Stimulated activated CD8-positive, alpha-beta memory T cell treated with anti-CD3 and anti-CD28 coated beads, Interleukin-7, amount 100 ng/mL, for 4 hours (primary cell): ENCODE measurements at places on chromosomes 1 and 21.

- no peak for DNase-seq
These were observed 542.5 kb upstream of the PKN2 start for GRCh38 chr1:88141499-88142074.

DNA sequence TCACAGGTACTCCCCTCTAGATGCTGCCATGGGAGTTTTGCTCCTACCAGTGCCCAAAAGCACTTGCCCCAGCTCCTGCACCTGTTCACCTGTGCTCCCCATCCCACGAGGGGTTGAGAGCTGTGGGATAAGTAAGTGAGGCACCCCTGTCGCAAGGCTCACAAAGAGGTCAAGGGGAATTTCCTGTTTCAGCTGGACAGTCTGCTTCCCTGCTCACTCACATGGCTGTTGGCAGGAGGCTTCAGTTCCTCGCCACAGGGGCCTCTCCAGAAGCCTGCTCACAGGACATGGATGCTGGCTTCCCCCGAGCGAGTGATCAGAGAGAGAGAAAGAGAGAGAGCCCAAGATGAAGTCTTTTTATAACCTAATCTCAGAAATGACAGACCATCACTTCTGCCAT, 8.7 kb upstream of the NCMAP start:
- DNase-seq: no peak

DNA sequence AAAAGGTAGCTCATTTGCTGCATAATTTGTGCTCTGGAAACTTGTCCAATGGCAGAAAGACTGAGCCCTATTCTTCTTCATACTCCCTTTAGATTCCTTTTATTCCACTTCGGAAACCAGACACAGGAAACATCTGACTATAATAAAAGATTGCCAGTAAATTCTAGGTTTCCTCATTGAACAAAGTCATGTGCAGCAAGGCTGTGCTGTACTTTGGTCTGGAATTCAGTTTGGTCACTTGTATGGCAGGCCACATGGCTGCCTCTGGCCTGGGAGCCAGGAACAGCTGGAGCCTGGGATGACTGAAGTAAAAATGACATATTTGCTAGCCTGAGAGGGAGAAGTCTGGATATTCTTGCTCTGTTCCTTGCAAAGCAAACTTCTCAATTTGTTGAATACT, 79.6 kb downstream of the ST3GAL3 start:
- DNase-seq: no peak

DNA sequence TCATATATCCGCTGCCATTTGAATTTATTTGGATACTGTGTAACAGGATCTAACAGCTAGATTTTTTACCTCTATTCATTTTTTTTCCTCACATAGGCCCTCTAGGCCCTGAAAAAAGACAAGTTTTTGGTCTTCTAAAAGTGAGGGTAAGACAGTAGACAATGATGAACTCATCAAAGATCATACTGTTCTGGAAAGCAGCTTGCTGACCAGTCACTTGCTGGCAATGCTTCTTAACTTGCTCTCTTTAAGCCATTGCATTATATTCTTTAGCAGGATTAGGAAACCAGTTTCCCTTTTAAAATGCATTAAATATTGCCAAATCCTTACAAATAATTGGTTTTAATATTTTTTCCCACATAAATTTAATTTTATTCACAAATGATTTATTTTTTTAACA, 65.5 kb downstream of the SYT14 start:
- no peak for DNase-seq

DNA sequence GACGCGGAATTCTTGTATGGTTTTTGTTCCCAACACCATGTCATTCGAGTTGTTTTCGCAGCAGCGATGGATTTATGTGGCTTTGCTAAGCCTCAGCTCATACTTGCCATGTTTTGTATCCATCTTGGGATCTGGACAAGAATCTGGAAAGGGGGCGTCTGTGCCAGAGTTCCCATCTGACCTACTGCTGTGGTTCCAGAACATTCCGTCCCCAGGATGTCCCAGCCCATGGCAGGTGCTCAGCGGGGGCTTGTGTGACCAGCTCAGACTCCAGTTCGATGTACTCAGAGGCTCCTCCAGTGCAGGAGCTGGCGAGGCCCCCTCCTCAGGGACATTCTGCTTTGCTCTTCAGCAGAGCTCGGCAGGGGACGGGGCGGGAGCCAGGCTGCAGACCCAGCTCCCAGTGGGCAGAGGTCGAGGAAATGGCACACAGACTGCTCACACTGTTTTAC, 24.0 kb upstream of the ADARB1 start:
- no peak for DNase-seq
